ENCODE measurements at places on chromosomes 2 and 18.

DNA sequence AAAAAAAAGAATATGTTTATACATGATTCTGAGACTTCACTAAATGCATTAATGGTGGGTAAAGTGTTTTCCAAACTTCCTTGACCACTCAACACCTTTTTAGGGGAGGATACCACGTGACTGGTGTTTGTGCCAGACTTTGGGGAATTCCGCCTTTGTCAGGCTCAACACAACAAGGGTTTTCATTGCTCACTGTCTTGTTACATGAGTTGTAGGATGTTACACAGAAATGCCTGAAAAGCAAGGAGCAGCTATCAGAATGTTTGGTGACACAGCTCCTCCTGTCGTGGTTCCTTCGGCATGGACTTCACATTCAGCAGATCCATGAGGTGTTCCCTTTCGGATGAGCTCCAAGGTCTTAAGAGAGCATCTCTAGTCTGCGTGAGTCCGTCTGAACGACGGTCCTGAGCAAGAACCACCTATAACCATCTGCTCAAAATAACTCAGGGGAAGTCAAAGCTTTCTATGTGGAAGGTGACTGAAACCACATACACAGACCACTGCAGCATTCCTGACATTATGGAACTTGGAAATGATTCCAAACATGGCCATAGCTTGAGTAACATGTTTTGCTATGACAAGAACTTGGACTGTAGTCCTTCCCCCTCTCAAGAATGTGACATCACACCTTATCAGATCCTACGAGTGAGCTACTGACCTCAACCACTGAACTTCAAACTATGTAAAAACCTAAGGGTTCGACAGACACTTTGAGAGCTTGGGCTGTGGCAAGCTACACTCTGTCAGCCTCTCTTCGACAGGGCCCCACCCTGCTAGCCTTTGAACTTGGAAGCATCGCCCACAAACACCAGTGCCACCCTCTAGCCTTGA is 57.5 kb downstream of the MCFD2 start:
- no peak for DNase-seq

GRCh38 chr2:101204400-101205115 is 48.1 kb upstream of the CNOT11 start:
- no peak for DNase-seq

GRCh38 chr2:75500633-75501032 is 60.1 kb downstream of the EVA1A start:
- no peak for DNase-seq

GRCh38 chr2:216936954-216937357 is 77.1 kb upstream of the TNP1 start:
- DNase-seq: no peak

DNA sequence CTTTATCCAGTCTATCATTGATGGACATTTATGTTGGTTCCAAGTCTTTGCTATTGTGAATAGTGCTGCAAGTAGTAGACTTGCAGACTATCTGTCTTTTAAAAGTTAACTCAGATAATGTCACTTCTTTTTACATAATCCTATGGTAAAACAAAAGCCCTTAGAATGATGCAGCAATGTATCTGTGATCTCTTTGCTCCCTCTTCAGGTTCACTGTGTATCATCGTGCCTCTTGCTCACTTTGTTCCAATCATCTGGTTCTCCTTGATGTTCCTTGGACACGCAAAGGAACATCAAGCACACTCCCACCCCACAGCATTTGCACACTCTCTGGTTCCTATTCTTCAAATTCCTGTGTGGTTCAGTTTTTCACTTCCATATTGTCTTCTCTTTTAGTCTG is 472.5 kb upstream of the ZNF804A start:
- DNase-seq: no peak

DNA sequence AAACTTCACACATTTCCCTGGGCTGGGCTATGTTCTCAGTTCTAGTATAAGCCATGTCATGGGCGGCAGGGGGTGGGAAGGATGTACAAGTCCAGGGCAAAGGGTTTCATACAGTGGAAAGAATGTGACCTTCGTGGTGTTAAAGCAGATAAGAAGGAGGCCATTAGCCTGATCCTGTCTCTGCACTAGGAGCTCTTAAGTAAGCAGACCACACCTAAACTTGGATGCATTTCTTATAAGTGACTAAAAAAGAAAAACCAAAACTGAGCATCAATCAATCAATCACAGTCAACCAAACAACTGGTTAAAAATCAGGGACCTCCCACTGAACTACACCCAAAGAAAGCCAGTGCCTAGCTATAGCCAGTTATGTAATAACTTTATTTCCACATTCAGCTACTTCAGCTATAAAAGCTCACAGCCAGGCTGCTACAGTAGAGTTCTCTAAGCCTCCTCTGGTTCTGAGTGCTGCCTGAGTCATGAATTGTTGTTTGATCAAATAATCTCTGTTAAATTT is 46.8 kb upstream of the RIOK3 start:
- DNase-seq: no peak

DNA sequence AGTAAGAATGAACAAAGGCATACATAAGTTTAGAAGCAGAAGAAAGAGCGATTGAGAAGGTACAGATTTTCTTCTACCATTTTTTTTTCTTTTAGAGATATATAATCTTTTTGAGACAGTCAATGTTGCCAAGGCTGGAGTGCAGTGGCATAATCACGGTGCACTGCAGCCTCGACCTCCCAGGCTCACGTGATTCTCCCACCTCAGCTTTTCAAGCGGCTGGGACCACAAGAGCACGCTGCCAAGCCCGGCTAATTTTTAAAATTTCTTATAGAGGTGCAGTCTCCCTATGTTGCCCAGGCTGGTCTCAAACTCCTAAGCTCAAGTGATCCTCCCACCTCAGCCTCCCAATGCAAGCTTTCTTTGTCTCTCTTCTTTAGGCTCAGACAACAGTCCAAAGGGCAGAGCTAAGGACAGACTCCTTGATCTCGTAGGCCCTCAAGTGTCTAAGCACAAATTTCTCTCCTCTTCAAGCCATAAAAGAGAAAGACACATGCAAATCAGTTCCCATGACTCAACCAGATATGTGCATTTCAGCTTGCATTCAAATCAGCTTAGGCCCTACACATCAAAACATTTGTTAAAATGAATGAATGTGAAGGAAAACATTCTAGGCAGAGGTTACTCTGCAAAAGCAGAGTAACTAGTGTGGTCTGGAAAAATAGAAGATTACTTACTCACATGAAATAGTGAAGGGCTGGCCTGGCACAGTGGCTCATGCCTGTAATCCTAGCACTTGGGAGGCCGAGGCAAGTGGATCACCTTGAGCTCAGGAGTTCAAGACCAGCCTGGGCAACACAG is 18.0 kb downstream of the ITSN2 start:
- no peak for DNase-seq

GRCh38 chr2:14626873-14627272 is 5.6 kb upstream of the LRATD1 start:
- no peak for DNase-seq

DNA sequence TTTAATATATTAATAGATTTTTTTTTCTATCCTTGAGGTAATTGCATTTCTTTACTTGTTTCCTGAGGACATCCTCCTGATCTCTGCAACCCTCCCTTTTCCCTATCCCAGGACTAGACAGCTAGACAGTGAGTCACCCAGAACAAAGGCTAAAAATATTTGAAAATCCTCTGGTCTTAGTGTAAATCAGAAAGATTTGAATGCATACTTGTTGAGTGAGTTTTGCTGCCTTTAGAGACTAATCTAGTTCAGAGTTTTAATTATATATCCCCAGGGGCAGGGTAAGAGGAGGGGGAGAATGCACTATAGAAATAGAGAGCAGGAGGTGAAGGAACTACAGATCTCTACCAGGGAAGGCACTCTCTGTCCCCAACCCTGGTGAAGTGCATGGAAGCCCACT is 202.3 kb upstream of the TCF4 start:
- DNase-seq: no peak

GRCh38 chr2:29325544-29325943 is 210.3 kb downstream of the CLIP4 start:
- no peak for DNase-seq

DNA sequence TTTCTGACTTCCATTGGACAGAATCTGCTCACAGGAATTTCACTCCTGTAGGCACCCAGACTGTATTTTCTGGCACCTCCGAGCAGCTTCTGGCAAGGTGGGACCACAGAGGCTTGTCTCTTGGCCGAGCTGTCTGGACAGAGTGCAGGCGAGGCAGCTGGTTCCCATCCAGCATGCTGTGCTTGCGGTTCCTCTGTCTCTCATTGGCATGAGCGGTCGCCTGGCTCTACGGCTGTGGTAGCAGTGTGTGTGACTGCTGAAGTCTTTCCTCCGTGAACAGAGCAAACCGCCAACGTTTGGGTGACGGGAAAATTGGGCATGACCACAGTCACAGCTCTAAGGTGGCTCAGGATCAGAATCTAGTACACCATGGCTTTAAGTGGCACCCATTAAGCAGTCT is 411.7 kb upstream of the NETO1 start:
- DNase-seq: no peak

DNA sequence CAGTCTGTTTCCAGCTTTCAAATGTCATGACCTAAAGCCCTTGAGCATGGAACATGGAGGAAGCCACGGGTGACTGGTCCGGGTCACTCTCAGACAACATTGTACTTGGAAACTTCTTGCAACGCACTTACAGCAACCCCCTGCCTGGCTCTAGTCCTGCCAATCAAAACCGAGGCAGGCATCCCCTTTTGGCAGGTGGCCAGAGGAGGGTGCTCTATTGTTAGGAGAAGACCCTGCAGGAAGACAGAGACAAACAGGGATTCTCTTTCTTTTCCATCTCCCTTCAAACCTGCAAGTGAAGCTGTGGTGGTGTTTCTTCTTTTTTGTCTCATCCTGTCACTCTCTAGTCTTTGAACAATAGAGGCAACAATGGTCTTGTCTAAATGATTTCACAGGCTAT is 667.2 kb downstream of the ZEB2 start:
- peak; percentile 9 for DNase-seq

DNA sequence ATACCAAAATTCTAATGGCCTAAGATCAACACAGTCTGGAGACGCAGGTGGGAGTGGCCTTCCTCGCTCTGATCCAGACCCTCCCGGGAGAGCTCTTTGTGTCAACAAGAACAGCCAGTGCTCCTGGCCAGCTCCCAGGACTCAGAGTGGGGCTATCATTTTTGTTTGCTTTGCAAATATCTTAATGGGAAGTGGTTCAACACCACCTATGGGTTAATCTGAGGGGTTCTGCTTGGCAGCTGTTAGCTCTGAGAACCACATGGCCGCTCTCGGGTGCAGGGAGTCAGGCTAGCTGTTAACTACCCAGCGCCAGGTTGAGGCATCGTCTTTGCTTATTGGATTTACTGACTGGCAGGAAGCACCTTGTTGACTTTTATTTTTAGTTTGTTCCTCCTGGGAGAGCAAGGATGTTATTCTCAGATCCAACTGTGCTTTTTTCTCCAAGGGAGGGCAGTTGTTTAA is 184.8 kb upstream of the SP5 start:
- no peak for DNase-seq

DNA sequence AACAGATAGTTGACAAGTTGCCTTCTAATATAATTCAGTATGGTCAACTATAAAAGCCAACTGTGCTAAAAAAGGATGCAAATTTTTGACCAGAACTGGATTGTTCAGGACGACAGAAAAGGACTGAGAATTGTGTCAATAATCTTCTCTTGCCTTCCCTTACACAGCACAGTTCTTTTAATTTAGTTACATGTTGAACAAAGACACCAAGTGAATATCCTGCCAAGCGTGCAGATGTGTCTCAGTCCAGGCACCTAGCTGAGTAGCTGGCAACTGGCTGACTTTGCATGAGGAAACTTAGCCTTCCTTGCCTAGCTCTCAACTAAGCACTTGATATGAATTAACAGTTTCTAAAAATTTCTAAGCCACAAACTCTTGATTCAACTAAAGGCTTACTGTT is 801.4 kb downstream of the BCL11A start:
- no peak for DNase-seq

DNA sequence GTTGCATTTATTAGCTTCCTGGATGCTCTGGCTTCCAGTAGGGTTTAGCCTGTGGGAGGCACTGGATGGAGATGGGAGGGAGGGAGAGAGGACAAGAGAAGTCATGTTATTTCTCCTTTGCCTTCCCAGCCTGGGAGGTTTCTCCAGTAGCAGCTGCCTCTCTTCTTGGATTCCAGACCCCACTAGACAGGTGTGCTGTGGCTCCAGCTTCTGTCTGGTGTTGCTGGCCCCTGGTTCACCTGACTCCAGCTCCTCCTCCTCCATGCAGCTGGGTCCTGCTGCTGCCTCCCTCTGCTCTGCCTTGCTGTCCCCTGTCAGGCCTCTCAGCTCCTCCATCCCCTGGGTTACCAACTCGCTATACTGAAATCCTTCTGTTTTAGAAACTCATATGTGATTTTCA is 188.9 kb upstream of the TNP1 start:
- no peak for DNase-seq

DNA sequence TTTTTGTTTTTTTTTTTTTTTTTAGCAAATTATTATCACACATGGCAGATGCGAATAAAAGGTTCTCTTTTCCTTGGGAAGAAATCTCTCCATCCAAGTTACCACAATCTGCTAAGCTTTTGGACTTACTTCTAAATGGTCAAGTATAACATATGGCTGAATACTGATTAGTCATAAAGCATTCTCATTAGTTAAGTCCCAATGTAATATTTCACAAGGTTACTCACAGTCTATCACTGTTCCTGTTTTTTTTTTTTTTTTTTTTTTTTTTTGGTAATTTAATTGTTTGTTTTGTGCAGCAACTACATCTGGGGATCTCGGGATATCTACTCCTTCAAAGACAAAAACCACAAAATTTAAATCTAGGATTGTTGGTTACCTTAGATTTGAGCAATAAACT is 771.7 kb downstream of the CPS1 start:
- DNase-seq: no peak

- DNase-seq: no peak
Measured at GRCh38 chr2:217643789-217644301, 358.9 kb downstream of the TNS1 start.

DNA sequence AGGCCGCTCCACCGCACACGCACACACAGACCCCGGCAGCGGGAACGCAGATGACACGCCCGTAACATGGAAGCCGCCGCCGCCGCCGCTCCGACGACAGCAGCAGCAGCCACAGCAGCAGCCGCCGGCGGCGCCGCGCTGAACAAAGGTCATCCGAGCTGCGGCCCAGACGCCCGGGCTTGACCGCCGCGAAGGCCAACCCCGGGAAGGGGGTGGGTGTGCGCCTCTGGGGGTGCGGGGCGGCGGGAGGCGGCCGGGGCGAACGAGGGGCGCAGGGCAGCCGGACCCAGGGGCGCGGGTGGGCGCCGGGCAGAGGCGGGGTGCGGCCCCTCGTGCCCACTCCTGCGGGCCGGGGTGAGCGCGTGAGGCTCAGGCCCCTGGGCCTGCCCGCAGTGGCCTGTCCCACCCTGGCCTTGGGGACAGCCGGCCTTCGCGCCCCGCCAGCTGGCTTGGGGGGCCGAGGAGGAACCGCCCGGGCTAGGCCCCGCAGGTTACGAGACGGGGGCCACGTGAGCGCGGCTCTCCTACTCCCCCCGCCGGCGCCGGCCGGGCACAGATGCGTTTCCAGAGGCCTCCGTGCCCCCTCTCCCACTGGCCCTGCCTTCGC is 1.0 kb upstream of the ZNF532 start:
- DNase-seq: no peak

- no peak for DNase-seq
Measured at GRCh38 chr2:28352610-28353195, 40.0 kb upstream of the FOSL2 start.
